ENCODE measurements at places on chromosomes 5 and 9.

- no peak for DNase-seq
Observed at GRCh38 chr5:74665273-74665672, 19.8 kb upstream of the HEXB start.

- DNase-seq, result no peak
Observed at GRCh38 chr9:106773750-106774149, 89.2 kb upstream of the ZNF462 start.

DNA sequence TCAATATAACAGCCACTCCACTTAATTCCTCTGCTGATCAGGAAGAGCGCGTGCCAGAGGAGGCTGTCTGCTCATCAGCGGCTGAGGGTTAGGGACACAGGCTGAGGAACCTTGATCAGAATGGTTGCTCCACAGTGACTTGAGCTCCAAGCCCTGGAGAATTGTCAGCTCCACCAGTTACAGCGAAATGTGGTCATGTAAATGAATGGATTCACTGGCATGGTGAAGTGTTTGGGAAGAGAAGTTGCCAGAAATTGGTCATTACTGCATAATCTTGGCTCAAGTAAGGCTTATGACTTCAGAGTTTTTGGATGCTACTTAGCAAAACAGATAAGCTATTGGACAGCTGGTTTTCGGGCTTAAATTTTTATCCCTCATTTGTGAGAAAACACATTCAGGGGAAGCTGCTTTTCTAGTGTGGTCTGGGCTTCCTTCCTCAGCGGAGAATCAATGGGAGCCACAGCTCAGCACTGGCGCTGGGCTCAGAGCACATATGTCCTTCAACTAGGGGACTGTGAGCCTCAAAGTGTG is 65.0 kb downstream of the PRRT1B start:
- no peak for DNase-seq

DNA sequence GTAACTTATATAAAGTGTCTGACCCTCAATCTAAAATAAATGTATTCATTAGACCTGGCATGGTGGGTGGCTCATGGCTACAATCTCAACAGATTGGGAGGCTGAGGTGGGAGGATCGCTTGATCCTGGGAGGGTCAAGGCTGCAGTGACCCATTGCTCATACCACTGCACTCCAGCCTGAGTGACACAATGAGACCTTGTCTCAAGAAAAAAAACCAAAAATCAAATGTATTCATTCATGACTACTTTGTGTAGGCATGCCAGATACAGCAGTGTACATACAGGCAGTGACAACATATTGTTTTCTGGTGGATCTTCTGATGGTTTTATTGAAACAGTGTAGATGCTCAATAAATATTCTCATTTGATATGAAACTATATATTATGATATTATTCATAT is 201.0 kb downstream of the TRIM32 start:
- DNase-seq, result no peak

DNA sequence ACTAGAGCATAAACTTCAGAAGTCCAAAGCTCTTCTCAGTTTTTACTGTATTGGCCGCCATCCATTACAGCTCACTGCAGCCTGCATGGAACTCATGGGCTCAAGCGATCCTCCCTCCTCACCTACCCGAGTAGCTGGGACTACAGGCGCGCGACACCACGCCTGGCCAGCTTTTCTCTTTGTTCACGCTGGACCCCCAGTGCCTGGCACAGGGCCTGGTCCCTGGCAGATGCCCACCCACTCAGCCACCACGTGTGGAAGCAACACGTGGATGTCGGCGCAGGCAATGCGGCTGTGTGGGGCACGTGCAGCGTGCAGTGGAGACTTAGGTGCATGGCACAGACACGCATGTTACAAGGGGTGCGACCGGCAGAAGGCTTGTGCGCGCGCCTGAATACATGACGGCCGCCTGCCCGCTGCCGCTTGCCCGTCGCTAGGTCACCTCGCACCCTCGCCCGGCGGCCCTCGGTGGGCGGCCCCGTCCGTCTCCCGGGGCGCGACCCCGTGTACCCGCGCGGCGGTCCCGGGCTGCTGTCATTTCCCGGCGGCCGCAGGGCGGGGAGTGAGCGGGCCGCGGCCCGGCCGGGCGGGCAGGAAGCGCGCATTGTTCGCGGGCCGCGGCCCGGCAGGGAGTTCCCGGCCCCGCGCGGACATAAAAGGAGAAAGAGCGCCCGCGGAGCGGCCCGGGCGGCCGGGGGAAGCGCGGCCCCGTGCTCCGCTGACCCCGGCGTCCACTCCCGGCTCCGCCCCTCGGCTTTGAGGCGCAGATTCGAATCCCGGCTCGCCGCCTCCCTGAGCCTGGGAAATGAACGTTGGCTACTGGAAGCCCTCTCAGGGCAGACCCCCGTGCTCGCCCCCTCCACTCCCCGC is 24.1 kb upstream of the PTGS1 start:
- no peak for DNase-seq

- no peak for DNase-seq
Observed at GRCh38 chr9:68969538-68969937, 44.4 kb downstream of the PRKACG start.

All from HCT116 (cell line).